AG08396 (cell line): ENCODE measurements at places on chromosomes 5 and 9.

DNA sequence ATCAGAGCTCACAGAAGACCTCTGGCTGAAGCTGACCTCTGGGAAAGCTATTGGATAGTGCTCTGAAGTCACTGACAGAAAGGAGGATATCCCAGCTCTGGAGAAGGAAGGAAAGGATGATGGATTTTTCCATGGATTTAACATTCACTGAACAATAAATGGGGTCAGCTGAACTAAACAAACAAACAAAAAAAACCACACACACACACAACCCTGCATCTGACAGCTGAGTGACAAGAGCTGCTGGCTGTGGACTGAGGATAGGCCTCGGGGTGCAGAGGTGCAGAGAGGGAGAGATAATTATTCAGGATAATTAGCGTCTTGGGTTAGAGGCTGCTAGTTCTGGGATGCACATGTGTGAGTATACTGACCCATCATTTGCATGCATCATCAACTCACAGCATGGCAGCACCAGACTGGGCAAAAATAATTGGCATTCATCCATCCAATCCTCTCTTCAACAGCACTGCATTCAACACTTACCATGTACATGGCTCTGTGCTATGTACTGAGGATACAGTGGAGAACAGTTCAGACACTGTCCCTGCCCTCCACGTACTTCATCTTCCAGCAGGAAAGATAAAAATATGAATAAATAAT is 131.4 kb upstream of the TRIM32 start:
- DNase-seq = no peak

GRCh38 chr9:70677055-70677735 is 262.7 kb upstream of the KLF9 start:
- no peak for DNase-seq

- DNase-seq = no peak
Observed at GRCh38 chr5:151674626-151675610, 11.8 kb downstream of the SPARC start.

DNA sequence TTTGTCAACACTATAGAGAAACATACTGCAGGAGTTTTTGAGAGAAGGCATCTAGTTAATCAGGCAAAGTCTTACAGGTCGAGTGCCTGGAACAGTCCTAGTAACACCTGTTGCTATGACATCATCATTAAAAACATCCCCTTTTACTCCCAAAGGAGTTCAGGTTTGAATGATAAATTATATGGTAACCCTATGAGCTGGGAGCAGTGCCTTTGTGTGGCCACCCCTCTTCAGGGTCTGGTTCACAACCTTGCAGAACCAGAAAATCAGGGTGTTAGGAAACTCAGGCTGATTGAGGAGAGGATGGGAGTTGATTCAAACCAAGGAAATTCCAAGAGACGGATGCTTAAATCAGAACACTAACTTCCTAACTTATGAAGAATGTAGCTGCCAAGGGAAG is 179.1 kb upstream of the RASEF start:
- DNase-seq = no peak

DNA sequence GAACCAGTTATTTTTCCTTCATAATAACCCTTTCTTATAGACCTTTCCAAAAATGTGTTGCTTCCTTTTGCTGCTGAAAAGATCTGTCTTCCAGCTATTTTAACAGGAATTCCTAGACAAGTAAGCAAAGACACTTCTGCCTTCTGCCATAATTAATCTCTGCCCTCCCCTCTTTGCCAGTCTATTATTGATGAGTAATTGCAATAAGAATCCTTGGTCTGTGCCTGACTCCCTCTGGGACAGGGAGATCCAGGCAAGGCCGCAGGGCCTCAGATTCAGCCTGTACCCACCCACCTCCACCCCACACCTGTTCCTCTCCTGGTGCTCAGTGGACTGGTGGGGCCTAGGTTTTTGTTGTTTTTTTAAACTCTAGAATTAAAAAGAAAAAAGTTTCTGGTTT is 8.3 kb downstream of the FOXD1 start:
- no peak for DNase-seq

- DNase-seq = no peak
Observed at GRCh38 chr5:102649731-102650130, 105.4 kb upstream of the PAM start.

GRCh38 chr9:99594056-99594780 is 227.5 kb upstream of the NR4A3 start:
- DNase-seq = no peak

DNA sequence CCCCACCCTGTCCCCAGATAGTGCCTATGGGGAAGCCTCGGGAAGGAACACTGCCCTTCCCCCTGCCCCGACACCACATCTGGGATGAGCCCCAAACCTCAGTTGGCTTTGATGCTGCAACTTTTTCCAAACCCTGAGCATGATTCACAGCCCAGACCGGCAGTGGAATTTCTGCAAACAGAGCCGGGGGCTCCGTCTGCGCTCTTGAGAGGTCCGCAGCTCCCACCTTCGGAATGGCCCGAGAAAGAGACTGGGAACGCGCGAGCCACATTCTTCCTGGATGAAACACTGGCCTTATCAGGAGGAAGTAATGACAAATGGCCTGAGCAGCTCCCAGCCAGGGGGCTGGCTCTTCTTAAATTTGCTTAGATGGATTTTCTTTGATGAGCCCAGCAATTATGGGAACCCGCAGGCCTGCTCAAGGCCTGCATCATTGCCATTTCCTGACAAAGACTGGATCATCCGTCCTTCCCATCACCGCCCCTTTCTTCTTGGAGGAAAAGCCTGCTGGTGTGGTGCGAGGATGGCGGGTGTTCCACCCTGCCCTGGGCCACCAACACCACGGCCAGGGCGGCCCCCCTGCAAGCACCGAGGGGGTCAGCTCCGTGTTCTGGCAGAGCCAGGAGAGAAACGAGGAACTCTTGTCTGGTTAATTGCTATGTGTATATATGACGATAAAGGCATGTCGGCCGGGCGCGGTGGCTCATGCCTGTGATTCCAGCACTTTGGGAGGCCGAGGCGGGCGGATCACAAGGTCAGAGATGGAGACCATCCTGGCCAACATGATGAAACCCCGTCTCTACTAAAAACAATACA is 38.8 kb upstream of the COL5A1 start:
- DNase-seq = peak; percentile 92

GRCh38 chr5:67792891-67793290 is 422.7 kb upstream of the PIK3R1 start:
- no peak for DNase-seq

DNA sequence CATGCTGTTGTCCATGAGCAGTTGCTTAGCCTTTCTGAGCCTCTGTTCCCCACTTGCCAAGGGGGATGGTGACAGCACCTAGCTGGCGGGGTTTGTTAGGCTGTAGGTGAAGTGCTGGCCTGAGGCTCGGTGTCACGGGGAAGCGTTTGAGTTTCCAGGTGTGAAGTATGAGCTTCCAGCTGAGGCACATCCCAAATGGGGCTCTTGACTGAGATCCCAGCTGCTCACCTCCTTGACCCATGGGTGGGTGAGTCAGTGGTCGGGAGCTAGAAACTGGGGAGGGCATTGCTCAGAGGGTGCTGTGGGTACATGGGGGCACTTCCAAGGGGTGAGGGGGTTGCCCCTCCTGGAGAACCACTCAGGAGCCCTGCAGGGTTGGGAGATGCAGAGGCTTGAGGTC is 26.4 kb upstream of the RNF130 start:
- no peak for DNase-seq

DNA sequence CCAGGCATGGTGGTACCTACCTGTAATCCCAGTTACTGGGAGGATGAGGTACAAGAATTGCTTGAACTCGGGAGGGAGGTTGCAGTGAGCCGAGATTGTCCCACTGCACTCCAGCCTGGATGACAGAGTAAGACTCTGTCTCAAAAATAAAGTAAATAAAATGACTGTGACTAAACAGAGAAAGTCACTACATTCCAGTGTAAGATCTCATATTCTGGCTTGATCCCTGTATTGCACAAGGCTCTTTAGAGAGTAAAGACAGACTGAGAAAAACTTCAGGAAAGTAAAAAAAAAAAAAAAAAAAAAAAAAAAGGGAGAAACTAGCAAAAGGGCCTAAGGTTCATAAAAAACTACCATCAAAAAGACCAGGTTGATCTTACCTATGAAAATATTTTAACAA is 106.6 kb upstream of the PJA2 start:
- peak; percentile 21 for DNase-seq

DNA sequence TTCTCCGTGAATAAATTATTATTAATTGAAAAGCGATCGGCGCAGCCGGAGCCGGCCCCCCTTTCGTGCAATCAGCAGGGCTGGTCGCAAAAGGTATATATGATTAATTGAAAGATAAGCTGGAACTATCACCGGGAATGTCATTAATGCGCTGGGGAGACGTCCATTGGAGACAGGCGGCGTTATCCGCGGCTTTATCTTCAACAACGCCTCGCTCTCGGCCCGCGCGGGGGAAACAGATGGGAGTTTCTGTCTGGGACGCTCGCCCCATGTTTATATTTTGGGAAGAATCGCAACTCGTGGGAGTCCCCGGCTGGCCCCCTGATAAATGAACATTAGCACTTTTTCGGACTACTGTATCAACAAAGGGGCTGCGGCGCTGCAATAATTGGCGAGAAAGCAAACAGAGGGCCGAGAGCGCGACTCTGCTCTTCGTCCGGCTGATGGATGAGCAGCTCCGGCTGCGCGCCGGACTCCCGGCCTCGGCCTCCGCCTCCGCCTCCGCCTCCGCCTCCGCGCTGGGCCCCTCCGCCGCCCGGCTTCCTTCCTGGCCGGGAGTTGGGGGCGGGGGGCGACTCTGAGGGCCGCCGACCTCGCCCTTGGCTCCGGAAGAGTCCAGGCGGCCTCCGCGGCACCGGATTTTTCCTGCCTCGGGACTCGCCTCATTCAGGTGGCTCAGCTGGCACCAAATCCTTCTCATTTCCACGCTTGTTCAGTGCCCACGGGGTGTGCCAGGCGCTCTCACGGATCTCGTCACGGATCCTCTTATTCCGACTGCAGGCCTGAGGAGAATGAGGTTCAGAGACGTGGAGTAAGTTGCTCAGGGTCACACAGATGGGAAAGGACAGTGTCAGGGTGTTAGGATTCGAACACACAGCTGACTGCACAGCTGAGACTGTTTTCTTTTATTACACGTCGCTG is 3.6 kb upstream of the NKX2-5 start:
- DNase-seq = no peak

DNA sequence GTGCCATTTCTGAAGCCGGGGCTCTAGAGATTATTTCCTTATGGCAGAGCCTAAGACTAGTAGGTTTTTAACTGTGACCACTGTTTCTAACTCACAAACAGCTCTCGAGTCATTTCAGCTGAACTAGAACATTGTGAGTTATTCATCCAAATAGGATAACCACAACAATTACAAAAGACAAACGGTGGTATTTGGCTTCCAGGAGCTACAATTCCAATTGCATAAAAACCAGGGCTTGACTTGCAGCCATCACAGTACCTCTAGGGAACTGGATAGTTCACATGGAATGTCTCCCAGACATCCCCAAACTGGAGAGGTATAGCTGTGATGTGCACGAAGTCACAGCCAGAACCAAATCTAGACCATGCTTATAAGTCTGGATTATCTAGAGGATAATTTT is 224.8 kb downstream of the FAM114A2 start:
- no peak for DNase-seq

DNA sequence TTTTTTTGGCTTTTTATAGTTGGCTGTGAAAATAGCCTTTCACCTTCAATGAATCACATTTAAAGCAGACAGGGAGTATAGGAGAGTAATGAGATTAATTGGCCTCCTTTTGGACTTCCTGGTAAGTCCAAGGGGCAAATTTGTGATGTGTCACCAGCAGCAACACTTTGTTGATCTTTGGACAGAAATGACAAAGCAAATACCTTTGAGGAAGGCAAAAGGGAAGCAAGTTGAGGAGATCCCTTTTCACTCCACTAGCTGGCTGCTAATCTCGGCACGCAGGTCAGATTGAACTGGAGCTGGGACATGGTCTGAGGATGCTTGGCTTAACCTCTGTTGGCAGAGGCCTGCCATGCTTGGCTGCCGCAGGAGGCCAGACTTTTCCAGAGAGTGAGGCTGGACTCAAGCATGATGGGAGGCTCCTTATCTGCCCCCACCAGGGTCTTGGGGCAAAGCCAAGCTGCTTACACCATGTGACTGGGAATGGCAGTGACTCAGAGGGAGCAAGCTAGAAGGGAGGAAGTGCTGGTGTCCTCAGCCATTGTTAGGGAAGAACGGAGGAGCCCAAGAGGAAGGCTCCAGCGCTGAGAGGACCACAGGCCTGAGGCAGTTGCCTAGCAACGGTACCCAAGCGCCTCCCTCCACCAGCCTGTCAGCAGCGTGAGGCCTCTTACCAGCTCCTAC is 174.5 kb upstream of the MAP1B start:
- peak; percentile 43 for DNase-seq

GRCh38 chr9:13160051-13160450 is 119.4 kb downstream of the MPDZ start:
- DNase-seq = no peak

DNA sequence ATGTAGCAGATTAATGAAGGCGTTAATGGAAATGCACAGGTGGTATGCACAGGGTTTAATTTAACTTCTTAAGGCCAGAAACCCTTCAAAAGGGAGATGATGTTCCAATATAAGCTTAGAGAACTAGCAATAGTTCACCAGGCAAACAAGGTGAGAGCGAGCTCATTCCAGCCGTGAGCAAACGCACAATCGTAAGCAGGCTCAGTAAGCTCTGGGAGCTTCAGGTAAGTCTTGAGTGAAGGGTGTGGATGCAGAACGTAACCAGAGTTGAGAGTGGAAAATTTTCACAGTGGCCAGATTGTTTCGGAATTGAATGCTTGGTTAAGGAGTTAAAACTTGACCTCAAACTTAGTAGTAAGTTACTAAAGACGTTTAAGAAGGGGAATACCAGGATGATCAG is 5.7 kb downstream of the EQTN start:
- no peak for DNase-seq

GRCh38 chr5:133230823-133231578 is 179.2 kb downstream of the HSPA4 start:
- DNase-seq = no peak

GRCh38 chr5:113514289-113514635 is 768 bp downstream of the YTHDC2 start:
- no peak for DNase-seq

DNA sequence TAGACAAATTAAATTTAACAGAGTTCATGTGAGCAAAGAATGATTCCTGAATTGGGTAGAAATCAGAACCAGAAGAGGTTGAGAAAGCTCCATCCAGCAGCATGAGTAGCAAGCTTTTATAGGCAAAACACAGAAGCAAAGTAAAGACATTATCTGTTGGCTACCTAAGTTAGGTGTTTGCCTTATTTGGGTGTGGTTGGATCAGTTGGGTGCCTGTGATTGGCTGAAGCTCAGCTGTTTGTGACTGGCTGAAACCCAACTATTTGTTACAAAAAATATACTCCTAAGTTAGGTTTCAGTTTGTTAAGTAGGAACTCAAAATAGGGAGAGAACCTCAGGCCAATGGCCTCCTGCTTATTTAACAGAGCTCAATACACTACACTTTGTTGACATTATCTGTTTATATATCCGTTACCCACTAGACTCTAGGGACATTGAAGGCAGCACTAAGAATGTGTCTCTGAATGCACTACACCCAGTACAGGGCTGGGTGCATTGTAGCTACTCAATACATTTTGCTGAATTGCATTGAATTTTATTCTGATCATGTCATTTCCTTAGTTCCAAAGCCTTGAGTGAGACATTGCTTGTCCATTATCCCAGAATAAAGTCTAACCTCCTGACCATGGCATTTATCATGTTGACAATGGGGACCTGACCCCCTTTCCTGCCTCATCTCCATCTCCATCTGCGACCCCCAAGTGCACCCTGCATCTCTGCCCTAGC is 98.7 kb downstream of the CCDC192 start:
- DNase-seq = peak; percentile 20

GRCh38 chr5:67059744-67060490 is 136.7 kb downstream of the CD180 start:
- DNase-seq = no peak

- no peak for DNase-seq
Observed at GRCh38 chr5:91144491-91145332, 238.4 kb downstream of the ARRDC3 start.
